GM04504 (cell line): ENCODE measurements at places on chromosomes 1 and 21.

DNA sequence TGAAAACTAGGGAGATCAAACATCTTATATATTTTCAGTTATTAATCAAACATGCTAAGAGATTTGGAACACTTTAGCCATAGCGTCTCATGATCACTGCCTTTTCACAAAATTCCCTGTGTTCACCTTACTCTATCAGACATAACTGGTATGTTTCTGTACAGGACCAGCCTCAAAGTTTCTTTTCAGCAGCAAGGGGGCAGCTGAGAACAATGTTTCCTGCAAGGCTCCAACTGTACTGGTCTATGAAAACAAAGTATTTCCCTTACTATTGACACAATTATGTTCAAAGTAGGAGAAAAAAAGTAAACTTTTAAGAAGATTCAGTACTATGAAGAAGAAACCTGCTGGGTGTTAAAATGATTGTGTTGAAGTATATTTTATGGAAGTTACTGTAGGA lies 98.5 kb downstream of the ATF6 start:
- DNase-seq, result no peak

DNA sequence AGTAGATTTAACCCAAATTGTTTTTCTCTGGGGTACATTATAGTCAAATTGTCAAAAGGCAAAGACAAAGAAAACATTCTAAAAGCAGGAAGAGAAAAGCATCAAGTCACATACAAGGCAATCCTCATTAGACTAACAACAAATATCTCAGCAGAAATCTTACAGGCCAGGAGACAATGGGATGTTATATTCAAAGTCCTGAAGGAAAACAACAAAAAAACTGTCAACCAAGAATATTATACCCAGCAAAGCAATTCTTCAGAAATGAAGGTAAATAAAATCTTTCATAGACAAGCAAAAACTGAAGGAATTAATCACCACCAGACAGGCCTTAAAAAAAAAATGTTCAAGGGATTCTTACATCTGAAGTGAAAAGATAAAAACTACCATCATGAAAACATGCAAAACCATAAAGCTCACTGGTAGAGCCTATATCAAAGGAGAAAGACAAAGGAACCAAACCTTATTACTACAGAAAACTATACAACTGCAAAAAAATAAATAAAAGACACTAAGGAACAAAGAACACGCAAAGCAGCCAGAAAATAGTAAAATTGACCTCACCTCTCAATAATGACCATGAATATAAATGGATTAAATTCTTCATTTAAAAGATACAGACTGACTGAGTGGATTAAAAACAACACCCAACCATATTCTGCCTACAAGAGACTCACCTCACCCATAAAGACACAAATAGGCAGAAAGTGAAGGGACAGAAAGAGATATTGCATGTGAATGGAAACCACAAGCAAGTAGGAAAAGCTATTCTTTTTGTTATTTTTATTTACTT lies 113.8 kb upstream of the ZC3H11B start:
- no peak for DNase-seq

DNA sequence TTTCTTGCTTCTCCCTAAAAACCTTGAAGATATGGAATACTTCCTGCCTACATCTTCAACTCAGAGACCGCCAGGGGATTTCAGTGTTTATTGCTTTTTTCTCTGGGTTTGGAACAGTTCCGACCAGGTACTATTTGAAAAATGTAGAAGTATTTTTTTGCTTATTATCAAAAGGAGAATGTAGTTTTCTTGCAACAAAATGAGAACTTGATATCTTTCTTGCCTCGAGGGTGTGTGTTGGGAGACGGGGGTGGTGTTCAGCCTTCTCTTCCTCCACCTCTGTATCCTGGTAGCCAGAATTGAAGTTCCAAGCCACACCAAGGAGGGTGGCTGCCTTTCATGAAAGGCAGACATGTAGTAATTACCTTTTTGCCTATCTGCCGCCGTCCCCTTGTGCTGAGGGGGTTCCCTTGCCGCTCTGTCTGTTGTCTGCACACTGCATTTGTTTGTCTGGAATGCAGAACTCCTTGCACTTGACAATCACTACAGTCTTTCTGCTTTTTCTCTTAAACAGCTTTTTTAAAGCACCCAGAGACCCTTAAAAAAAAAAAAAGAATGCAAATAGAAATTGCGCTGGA lies 212.1 kb downstream of the PBX1 start:
- DNase-seq, result no peak

DNA sequence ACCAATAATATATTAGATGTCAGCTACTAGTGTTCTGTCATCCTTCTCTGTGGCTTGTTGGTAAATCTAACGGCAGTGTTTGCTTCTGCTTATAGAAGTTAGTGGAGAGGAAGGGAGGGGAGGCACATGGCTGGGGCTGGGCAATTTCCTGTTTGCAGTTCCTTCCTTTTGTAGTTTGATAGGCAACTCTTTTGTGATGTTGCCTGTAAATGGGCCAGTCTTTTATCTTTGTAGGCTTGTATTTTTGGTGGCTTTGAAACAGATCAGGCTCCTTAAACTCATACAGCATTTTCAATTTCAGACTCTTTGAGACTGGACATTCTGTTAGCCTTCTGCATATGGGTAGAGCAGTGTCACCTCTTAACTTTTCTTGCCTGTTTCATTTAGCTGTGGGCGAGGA lies 48.1 kb downstream of the CDC14A start:
- no peak for DNase-seq

DNA sequence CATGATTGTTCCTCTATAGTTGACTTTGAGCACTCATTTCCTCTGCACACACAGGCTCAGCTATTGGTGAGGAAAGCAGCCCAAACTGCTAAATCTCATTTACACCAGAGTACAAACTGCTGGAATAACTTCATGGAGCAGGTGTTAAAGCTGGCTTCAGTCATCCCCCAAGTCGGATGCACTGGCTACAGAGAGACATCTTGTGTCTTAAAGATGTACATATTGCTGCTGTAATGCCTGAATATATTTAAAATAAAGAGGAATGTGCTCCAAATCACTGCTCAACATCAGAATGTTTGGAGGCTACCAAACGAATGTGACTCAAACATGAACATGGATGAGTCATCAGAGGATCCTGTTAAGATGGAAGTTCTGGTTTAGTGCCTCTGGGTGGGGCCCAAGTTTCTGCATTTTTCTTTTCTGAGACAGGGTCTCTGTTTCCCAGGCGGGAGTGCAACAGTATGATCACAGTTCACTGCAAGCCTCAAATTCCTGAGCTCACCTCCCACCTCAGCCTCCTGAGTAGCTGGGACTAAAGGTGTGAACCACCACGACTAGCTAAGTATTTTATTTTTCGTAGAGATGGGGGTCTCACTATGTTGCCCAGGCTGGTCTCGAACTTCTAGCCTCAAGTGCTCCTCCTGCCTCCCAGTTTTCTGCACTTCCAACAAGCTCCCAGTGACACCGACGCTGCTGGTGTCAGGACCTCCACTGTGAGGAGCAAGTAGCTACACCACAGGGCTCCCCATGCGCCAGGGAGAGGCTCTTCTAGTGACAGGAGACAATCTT lies 79.0 kb upstream of the KRTAP19-8 start:
- peak; percentile 8 for DNase-seq

DNA sequence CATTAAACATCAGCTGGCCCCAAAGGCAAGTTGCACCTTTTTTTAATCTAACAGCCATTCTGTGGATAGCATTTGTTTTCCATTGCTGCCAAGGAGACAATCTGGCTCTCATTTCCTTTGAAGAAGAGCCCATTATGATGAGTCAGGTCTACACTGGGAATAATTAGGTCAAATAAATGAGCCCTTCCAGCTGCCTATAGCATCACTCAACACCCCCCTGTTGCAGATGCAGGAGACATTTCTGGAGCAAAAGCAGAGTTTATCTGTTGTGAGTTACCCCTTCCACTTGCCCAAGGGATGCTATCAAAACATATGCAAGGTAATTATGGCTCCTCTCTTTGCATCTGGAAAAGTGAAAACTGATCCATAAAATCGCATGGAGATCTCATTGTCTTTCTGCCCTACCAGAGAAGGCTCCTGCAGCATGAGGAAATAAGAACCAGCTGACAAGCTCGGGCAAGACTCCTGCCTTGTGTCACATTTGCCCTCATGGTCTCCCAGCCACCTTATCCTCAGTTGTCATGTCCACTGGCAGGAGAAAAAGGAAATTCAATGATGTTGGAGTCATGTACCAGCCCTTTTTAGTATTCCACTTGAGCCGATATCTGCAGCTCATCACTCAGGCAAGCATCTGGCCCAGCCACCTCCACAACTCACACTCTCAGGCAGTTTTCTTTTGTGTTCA lies 135.9 kb downstream of the SLC30A10 start:
- peak; percentile 88 for DNase-seq

- no peak for DNase-seq
Observed at GRCh38 chr1:65021795-65022194, 55.4 kb upstream of the JAK1 start.

DNA sequence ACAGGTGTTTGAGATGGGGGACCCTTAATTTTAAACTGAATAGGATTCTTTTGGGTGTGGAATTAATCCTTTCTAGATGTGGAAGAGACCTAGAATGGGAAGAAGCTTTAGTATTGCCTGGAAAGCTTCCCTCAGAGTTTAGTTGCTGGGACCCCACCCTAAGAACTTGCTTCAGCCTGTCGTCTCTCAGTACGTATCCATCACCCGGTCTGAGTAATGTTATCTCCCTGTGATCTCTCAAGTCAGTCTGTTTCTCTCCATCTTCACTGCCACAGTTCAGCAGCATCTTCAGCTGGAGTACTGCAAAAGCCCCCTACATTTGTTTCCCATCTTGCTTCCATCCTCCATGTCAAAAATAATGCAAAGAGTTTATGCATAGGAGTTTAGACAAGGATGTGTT lies 28.9 kb downstream of the CNST start:
- DNase-seq, result no peak

- DNase-seq, result no peak
Observed at GRCh38 chr1:84833194-84833593, 59.8 kb downstream of the LPAR3 start.

DNA sequence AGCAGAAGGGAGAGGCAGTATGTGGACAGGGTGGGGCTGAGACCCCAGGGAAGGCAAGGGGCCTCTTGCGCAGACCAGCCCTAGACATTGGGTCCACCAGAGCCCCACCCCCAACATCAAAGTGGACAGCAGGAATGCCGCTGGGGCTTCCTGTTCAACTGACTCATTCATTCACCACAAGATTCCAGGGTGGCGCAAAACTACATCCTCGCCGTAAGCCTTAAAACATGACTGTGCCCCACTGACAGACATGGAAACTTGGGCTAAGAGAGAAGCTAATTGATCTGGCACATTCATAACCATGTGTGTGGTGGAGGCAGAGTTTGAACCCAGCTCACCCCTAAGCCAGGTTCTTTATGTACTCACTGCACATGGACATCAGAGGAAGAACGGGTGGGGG lies 14.0 kb downstream of the COL16A1 start:
- DNase-seq, result peak; percentile 89

DNA sequence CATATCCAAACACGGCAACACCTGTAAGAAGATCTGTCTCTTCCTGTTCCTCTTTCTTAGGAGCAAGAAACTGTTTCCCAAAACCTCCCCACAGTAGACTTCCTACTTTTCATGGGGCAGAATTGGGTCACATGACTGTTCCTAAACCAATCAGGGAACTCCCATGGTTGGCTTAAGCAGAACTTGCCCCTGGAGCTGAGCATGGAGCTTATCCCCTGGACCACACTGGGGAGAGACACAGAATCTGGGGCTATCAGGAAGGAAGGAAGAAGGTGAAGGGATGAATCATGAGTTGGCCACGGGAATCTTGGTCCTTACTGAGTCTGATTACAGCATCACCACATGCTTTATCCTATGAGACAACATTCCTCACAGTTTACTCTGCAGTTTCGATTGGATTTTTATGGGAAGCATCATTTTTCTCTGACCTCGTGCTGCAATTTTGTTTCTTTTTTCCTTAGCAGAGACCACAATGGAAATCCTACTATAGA lies 81.8 kb downstream of the CDC7 start:
- DNase-seq, result peak; percentile 93

DNA sequence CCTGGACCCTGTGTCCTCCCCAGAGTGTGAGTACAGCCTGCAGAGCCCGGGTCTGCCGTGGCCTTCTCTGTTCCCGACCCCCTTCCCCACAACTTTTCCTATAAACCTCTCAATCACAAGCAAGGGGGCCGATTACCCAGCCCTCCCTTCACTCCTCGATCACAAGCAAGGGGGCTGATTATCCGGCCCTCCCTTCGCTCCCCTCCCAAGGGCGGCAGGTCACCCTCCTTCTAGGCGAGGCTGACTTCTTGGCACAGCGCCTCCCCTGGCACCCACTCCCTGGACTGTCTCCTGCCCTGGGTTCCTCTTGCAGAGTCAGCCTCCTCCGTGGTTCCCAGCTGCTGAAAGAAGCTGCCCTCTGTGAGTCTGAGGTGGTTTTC lies 12.3 kb upstream of the LDLRAP1 start:
- DNase-seq, result no peak

DNA sequence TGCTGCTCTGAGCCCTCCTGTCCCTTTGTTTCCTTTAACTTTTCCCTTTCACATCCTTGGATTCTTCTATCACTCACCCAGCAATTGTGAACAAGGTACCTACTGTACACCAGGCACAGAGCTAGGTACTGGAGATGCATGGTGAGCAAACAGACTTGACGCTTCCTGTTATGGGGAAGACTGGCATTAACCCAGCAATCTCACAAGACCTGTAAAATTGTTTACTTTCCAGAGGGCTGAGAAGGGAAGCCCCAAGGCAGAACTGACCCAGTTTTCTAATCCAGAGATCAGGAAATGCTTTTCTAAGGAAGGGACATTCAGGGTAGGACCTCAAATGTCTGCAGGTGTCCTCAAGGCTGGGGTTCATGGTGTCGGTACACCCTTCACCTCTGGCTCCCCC lies 171.6 kb upstream of the KAZN start:
- no peak for DNase-seq

DNA sequence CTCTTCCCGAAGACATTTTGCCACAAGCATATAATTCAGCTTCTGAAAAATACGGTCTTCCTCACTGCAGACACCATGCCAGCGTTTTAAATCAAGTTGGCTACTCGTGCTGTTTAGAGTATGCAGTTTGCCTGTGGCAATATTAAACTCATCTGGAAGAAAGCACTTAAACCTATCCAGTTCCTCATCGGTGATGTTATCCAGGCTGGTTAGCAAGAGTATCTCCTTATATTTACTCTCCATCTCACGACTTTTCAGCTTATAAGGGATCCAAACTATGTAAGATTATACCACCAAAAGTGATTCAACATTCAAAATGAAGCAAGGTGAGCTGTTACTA lies 9.7 kb upstream of the IFI16 start:
- no peak for DNase-seq

DNA sequence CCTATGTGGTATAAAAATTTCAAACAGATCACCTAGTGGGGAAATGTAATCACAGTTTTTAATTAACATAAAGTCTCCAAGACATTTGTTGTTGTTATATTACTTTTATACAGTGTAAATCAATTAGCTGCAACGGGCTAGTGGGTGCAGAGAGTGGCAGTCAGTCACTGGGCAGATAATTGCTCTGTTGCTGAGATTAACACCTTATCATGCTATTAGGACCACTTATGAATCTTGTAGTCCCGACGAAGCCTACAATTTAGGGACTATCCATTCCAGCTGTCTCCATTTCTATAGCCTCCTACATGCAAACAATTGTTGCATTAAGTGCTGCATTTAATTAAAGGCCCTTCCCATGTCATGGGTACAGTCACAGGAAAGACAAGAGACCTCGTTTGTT lies 158.9 kb upstream of the PROX1 start:
- no peak for DNase-seq
